ENCODE measurements at places on chromosomes 3 and 15.

GRCh38 chr3:193998123-193998448 is 137.9 kb upstream of the HES1 start:
- peak; percentile 27 for DNase-seq

- DNase-seq = peak; percentile 68
Measured at GRCh38 chr3:38168151-38169026, 3.1 kb downstream of the OXSR1 start.

- DNase-seq = no peak
Measured at GRCh38 chr3:133910422-133910821, 14.7 kb upstream of the RAB6B start.

DNA sequence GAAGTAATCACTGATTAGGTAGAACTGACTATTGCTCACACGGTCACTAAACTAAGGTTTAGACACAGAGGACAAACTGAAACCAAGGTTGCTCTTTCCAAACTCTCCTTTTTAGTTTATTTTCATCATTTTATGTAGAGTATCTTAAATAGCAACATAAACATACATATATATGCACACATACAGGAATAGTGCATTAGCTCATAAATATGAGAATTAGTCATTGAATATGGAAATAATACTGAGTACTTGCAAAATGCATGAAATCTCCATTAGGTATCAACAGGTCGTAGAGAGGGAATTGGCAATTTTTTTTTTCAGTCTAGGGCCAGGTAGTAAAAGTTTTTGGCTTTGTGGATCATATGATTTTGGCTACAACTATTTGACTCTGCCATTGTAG is 557.1 kb downstream of the NLGN1 start:
- DNase-seq = no peak

- DNase-seq = no peak
Measured at GRCh38 chr3:12415014-12415680, 69.1 kb upstream of the TSEN2 start.

- DNase-seq = peak; percentile 67
Measured at GRCh38 chr3:105334138-105334882, 32.4 kb upstream of the ALCAM start.

- DNase-seq = peak; percentile 41
Measured at GRCh38 chr3:50542177-50543034, 25.1 kb downstream of the C3orf18 start.

GRCh38 chr15:87877114-87877810 is 379.3 kb downstream of the NTRK3 start:
- DNase-seq = peak; percentile 85

- DNase-seq = no peak
Measured at GRCh38 chr15:74461847-74462511, 1.0 kb upstream of the UBL7 start.

- DNase-seq = peak; percentile 69
Measured at GRCh38 chr3:74631351-74632140, 17.1 kb upstream of the CNTN3 start.

DNA sequence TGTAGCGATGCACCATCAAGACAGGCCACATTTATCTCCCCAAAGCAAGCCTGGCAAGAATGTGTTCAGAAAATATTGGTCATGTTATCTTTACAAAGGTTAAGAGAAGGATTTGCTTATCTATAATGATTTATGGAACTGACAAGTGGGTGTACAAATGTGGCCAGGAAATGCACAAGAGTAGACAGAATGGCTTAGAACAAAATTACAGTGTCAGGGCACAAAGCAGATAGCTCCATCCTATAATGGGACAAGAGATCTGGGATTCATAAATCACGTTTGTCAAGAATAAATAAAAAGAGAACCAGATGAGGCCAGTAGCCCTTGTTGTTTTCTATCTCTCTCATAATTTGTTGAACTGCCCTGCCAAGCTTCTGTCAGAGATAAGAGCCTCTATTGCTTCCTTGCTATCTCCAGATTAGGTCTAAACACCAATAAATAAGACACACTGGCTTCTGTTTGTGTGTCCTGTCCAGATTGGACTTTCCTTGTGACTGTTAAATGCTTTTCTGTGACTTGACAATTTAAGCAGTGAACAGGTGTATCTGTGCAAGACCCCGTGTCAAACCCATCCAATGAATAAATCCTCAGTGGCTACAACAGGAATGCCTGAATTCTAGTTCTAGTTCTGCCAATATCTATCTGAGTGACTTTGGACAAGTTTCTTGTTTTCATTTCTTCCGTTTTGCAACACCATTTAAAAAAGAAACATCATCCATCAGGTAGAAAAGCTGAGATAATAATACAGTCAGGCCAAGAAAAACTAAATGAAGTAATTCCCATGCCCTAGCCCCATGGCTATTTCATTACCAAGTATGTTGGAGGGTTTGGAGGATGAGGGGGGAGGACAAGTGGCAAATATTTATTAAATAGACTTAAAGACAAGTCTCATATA is 157.2 kb downstream of the DCLK3 start:
- peak; percentile 50 for DNase-seq

DNA sequence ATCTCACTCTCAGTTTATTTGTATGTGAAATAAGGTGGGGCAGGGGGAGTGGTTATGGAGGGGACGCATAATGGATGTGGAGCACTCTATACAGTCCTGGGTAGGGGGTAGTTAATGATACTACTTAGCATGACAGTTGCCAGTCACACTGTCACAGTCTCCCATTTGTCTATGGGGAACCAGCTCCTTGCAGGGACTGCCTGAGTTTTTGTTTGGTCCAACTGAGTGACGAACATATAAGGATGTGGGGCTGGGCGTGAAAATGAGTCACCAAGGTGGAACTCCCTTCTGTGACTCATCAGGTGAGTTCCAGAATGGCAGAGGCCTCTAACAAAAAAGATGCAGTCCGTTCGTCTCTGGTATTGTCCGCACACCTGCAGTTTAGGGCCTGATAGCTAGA is 235.3 kb upstream of the ST8SIA2 start:
- DNase-seq = no peak

DNA sequence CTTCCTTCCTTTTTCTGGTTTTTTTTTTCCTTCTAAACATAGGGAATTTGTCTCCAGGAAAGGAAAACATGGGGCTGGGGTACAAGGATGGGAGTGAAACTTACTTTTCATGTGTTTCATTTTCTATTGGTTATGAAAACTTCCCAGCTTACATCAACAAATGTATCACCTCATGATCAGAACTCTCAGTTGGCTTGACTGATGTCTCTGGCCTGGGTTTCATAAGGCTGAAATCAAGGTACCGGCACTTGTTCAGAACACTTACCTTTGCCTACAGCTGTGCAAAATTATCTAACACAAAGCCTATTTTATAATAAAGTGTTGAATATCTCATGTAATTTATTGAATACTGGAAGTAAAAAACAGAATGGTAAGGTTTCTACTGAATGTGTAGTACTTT is 91.8 kb upstream of the STT3B start:
- DNase-seq = no peak

DNA sequence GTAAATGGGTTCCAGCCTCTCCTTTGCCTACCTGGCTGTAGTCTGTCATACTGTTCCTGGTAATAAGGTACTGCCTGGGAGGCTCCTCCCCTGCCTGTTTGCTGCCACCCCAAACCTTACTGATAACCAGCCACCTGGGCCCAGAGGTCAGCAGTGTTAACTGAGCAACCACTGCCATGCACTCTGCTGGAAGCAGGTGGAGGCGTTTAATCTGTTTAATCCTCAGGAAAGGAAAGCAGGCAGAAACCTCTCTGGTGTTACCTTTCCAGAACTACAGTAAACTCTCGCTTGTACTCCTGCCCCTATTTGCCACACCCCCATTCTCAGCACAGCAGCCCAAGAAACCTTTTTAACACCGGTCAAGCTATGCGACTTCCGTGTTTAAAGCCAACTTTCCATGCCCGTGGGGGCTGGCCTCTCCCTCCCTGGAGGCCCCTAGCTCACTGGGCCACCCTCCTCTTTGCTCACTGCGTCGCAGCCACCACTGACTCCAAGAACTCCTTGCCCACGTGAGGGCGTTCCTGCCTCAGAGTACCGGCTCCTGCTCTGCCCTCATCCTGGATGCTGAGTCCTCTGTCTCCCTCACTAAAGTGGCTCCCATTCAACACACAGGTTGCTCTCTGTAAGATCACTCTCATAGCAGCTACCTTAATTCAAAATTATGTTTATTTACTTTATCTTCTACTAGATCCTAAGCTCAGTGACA is 8.3 kb downstream of the BDH1 start:
- DNase-seq = no peak

- no peak for DNase-seq
Measured at GRCh38 chr15:85062560-85062959, 80.9 kb downstream of the PDE8A start.

DNA sequence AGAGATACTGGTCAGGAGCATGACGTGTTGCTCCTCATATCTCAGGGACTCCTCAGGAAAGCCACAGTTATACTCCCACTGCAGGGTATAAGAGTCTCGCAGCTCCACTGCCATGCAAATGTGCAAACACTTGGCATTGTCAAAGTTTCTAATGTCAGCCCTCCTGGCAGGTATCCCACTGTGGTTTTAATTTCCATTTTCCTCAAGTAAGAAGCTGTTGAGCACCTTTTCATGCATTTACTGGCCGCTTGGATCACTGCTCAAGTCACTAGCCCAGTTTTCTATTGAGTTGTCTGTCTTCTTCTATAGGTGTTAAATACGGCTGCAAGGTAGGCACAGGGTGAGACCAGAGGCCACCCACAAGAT is 41.9 kb upstream of the GRIP2 start:
- no peak for DNase-seq

GRCh38 chr3:112004669-112005068 is 5.9 kb downstream of the TAGLN3 start:
- DNase-seq = no peak

- peak; percentile 48 for DNase-seq
Measured at GRCh38 chr3:36514171-36514570, 133.9 kb downstream of the STAC start.

- DNase-seq = no peak
Measured at GRCh38 chr3:12046406-12046805, 42.2 kb downstream of the SYN2 start.

GRCh38 chr3:115766587-115767482 is 143.5 kb downstream of the GAP43 start:
- DNase-seq = peak; percentile 54

DNA sequence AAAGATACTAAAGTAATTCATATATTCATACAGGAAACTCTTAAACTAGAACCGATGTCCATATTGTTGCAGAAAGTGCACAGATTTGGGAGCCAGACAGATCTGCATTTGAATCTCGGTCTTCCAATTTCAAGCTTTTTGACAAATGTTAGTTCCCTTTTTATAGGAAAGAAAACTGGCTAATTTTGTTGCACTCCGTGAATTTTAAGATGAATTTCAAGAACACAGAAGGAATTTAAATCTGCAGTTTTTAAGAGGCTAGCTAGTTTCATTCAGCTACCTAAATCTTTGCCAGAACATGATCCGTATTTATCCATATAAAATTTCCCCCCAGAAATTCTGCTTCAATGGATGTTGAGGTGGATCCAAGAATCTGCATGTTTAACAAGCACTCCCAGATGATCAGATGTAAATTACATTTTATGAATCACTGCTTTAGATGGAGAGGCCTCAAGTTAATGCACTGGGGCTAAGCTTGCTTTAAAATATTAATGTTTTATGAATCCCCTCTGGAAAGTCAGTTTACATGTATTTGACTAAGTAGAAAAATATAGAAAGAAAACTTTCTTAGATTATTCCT is 1296.3 kb upstream of the CADM2 start:
- DNase-seq = no peak

DNA sequence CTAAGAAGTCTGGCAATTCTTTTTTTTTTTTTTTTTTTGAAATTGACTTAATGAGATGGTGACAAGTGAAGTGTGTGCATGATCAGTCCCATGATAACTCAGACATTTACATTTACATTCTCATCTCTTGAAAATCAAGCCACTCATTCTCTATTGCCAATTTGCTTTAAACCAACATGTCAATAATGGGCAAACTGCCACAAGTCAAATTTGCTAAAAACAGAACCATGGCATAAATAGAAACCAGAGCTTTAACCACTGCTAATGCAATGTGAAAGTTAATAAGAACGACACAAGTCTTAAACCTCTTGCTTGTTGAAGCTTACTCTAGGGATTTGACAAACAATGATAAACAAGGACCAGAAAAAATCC is 12.0 kb upstream of the COL8A1 start:
- DNase-seq = no peak

DNA sequence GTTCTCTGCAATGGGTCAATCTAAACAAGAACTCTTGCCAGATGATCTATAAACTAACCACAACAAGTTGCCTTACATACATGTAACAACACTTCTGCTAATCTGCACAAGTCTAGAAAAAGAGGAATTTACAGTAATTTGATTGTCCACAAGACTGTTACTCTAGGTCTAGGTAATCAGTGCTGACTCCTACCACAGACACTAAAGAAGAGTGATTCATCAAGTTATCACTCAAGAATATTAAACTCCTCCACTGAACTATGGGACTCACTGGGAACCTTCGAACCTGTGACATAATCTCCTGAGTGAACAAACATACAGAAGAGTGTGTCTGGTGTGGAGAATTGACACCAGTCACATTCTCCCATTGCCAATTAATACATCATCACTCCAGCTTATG is 138.3 kb downstream of the ANXA2 start:
- DNase-seq = no peak

- no peak for DNase-seq
Measured at GRCh38 chr3:30518872-30519271, 87.5 kb upstream of the TGFBR2 start.

Measured in fibroblast of skin of abdomen (primary cell).